Mesenchymal stem cell (in vitro differentiated cells and primary cell): ENCODE measurements at places on chromosomes 16 and 17.

DNA sequence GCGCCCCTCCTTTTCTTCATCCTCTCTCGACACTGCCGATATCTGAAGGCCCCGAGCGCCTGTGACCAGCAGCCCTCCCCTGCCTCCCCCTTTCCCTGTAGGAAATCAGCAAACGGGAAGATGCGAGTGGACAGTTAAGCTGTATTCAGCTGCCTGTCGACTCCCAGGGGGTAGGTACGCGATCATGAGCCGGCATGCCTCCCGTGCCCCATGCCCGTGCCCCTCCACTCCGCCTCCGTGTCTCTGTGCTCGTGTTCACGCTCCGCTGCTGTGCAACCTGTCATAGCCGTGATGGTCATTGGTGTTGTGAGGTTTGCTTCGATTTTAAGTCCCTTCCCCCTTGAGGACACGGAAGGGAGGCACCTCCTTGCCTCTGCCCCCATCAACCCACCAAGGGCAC, 34.4 kb downstream of the CACNA1G start:
- H3K4me3 ChIP-seq = no peak overlapping the region
- DNase-seq = no peak
- no peaks in the 10 kb centered on the region for H3K27me3 ChIP-seq

GRCh38 chr16:20291208-20292206, 35.8 kb downstream of the GP2 start:
- peaks cover 9% of the 10 kb centered on the region for H3K27me3 ChIP-seq
- H3K27ac ChIP-seq = no peak overlapping the region
- no peak for DNase-seq
- H3K4me3 ChIP-seq = no peak overlapping the region

- no peaks in the 10 kb centered on the region for H3K27me3 ChIP-seq
- H3K4me1 ChIP-seq = peaks cover 10% of the 10 kb centered on the region
Measured at GRCh38 chr17:75317671-75318070, 28.4 kb upstream of the SLC25A19 start.

GRCh38 chr16:83830769-83831455, 23.1 kb downstream of the HSBP1 start:
- H3K4me3 ChIP-seq = no peak overlapping the region
- peaks cover 8% of the 10 kb centered on the region for H3K4me1 ChIP-seq
- H3K36me3 ChIP-seq = no peaks in the 10 kb centered on the region
- no peaks in the 10 kb centered on the region for H3K27me3 ChIP-seq
- DNase-seq = no peak

- H3K27ac ChIP-seq = no peak overlapping the region
- no peaks in the 10 kb centered on the region for H3K27me3 ChIP-seq
- peaks cover 57% of the 10 kb centered on the region for H3K36me3 ChIP-seq
- H3K4me3 ChIP-seq = no peak overlapping the region
- DNase-seq = no peak
- peaks cover 35% of the 10 kb centered on the region for H3K4me1 ChIP-seq
Measured at GRCh38 chr16:88064011-88064888, 113.0 kb downstream of the BANP start.

DNA sequence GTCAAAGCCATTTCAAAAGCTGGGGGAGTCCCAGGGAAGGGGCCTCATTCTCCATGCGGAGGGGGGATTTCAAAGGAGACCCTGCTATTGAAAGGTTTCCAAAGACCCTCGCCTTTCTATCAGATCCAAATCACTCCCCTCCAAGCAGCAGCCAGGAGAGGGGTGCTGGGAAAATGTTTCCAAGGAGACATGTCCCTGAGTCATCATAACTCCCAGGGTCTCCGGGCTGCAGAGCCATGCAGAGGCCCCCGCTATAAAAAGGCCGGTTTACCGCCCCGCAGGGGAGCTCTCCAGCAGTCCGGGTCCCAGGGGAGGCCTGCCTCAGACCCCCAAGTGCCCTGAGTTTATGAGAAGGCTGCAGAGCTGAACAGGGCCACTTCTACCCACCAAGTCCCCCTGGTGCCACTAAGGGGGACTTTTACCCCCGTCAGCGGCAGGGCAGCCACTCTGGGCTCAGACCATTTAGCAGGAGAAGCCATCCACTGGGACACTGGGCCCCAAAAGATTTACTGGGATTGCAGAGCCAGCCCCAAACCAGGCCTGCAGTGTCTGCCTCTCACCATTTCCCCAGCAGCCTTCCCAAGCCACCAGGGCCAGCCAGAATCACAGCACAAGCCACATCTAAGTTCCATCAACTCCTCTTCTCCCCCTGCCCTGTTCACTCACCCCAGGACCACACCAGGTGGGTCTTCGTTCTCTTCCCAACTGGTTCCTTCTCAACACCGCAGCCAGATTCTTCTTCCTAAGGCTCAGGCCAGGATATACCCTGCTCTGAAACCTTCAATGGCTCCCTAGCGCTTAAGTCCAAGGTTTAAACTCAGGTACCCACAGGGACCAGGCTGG, 234.4 kb downstream of the ZNF423 start:
- peak; percentile 44 for DNase-seq
- H3K27me3 ChIP-seq = no peaks in the 10 kb centered on the region
- H3K4me3 ChIP-seq = no peak overlapping the region
- H3K4me1 ChIP-seq = peaks cover 26% of the 10 kb centered on the region
- H3K36me3 ChIP-seq = no peaks in the 10 kb centered on the region
